ENCODE measurements at places on chromosomes 4 and X.

- no peak for DNase-seq
Observed at GRCh38 chrX:70437921-70438665, 6.5 kb upstream of the DLG3 start.

GRCh38 chrX:103726477-103726876, 15.8 kb downstream of the TMEM31 start:
- DNase-seq, result no peak

DNA sequence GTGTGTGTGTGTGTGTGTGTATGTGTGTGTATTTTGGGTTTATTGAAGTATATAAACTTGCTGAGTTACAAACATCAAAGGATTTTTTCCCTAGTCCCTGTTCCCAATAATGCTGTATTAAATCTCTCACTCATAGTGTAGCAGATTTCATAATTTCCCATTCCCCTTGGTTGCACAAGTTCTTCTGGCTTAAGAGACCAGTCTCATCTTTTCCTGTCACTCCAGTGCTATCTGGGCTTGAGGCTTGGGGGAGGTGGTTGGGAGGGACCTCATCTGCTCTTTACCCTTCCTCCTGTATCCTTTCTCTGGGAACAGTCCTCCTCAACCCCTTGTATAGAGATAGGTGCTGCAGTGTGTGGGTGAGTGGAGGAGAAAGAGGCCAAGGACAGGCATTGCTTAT, 285.4 kb upstream of the BOD1L1 start:
- DNase-seq, result no peak

DNA sequence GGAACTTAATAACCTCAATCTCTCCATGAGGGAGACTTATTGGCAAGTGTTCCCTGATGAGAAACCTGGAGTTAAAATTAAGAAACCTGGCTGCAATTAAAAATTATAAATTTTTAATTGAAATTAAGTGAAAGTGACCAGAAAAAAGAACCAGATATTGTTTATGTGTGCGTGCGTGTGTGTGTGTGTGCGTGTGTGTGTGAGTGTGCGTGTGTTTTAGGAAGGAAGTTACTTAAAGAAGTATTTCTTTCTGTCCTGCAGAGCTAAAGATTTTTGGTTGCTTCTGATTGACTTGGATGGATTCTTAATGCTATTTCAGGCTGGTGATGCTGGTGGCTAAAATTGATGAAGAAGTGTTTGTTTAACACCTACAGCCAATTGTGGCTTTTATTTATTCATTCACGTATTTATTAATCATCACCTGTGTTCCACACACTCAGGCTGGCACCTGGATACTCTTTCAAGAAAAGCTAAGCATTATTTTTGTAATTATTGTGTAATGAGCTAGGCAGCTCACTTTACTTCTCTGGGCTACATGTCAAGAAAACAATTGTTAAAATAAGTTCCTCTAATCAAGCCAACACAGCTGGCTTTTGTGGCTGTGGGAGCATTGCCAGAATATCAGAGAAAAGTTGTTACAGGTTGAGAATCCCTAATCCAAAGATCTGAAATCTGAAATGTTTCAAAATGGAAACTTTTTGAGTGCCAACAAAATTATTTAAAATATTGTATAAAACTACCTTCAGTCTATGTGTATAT, 68.5 kb downstream of the CEP44 start:
- DNase-seq, result no peak

DNA sequence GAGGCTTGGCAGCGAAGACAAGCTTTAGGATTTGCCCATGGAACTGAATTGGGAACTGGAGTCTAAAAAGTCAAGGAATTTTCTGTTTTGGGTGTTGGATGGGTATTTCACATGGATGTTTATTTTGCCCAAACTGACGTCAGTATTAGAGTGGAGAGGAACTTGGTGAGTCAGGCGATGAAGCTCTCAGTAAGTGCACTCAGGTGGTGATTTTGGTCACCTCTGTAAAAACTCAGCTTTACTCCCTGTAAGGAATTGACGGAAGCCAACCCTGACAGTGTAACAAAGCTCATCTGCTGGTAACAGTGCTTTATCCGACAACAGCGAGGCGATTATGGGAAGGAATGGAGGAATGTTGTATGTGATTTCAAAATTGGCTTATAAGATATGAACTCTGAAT, 77.0 kb upstream of the PGRMC2 start:
- DNase-seq, result no peak

DNA sequence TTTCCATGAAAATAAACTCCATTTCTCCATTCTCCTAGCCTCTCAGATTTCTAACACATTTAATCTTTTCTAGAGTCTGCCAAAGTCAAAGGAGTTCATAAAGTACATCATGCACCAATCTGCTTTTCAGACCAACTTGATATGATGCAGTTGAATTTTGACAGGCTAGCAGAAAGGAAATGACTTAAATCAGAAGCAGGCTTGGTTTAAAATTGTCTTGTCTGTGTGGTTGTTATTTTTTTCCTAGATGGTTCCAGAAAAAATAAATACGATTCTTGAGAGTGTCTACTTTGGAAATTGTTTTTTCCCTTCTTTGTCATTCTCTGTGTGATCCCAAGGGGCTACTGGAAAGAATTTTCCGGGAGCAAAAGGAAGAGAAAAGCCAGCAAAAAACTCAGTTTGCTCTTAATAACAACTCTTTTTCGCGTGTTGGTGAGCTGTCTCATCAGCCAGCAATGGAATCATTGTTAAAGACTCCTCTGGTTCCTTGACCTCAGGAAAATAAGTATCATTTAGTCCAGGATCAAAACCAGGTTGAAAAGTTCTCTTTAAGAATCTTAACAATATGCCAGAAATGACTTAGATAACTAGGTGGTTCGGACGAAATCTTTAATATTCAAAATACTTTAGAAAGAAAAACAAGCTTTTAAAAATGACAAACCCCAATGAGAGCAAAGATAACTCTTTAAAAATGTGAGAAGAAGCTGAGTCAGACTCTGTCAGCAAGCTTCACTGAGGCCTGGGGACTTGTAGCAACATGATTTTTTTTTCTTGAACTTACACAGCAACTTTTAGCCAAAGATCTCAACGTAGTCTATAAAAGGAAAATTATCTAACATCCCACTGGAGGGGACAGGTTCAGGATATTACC, 49.7 kb upstream of the GAB1 start:
- DNase-seq, result no peak

DNA sequence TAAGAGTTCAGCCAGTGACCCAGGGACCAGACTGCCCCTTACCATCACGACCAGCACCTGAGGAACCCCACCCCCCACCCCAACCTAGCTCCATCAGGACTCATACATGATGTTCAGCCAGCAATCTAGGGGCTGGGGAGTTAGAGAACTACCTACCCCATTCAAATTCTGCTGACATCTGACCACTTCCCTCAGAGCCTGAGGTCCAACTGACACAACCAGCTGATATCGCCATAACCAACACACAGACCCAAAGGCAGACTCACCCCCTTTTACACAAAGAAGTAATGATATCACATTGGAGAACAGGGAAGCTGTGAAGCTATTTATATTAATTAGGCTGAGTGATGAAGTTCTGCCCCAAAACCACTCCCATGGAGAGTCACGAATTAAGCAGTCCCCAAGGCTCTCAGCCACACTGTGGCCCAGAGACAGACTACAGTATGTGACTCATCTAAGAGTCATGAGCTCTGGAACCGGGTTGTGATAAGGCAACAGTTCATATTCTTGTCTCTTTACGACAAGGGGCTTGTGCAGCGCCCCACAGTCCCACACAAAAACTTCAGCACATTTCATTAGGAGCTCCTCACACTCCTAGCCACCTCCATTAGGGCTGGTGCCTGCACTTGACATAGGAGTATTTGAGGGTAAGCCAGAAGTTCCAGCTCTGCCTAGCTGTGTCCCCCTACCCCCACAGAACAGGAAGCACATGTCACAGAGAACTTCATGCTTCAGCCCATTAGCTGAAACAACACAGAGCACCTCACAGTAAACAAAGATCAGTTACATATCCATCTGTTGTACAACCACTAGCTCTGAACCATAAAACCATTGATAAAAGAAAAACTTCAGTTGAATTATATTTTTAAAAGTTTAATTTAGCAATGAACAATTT, 184.7 kb upstream of the ZCCHC13 start:
- no peak for DNase-seq

DNA sequence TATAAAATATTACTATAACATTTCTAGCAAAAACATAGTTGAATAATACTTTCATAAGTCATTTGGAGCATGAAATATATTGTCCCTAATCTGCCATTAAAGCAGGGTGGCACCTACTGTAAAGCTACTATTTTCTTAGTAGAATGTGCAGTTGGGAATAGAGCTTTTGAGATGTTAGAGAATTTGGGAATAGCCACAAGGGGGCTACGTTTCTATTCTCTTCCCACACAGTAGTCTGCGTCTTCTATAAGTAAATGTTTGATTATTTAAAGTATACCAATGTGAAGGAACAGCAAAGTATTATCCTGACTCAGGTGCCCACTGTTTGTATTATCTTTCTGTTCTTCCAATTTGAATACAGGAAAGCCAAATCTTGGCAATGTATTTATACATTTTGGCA, 323.2 kb upstream of the GIMD1 start:
- DNase-seq, result no peak

DNA sequence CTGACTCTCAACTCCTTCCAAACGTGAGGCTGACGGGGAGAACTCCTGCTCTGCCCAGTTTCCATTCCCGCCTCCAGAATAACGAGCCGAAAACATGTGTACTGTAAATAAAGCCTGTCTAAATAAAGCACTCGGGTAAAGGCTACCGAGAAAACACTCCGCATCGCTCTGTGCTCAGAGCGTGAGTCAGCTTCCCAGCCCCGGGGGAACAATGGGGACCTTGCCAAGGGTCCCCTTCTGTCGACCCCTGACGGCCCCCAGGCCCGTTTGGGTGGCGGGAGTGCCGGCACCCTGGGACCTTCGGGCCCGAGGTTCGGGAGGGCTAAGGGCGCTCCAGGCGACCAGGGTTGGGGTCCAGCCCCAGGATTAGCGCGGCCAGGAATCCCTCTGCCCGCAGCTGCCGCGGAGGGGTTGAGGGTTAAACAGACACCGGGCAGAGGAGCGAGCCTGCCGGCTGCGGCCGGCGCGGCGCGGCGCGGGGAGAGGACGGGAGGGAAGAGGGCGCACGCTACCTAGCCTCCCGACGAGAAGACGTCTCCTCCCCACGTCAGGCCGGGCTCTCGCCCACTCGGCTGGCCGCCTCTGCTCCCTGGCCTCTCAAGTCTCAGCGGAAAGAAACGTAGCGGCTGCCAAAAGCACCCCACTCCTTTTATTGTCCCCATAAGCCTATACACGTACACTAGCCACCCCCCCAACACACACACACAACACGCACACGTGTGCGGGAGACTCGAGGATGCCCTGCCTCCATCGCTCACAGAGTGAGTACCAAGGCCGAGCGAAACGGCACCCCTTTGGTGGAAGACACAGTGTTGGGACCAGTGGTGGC, 85.5 kb downstream of the BCOR start:
- no peak for DNase-seq

DNA sequence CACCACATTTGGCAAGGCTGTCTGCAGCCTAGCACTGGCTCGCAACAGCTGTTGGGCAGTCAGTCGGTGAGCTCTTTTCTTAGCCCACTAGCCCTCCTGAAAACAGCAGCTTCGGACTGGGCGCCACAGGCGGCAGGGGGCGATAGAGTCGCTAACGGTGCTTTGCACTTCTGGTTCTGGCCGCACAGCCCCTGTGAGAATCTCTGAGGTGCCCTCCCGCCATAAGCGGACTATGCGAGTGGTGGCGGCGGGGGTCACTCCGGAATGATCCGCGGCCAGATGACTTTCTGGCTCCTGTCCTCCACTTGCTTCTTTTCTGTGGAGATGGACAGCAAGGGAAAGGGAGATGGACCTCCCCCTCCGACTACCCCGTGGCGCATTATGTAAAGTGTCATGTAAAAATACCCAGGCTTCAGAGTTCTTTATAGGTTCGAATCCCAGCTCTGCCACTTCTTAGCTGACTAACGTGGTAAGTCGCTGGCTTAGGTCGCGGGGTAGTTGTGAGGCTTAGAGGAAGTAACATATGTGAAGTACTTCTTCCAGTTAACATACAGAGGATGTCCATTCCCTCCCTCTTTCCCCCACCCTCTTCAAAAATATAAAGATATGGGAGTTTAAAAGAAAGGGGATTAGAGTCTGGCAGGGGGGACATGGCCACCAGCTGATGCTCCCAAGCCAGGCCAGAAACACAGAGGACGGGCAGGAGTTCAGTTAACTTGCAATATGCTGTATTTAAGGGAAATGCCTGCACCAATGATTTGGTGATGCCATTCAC, 11.0 kb downstream of the ARHGAP36 start:
- DNase-seq, result no peak

- DNase-seq, result no peak
Observed at GRCh38 chr4:88441696-88442095, 15.2 kb upstream of the HERC5 start.

- peak; percentile 74 for DNase-seq
Observed at GRCh38 chr4:16001484-16001858, 38.5 kb upstream of the FGFBP2 start.

DNA sequence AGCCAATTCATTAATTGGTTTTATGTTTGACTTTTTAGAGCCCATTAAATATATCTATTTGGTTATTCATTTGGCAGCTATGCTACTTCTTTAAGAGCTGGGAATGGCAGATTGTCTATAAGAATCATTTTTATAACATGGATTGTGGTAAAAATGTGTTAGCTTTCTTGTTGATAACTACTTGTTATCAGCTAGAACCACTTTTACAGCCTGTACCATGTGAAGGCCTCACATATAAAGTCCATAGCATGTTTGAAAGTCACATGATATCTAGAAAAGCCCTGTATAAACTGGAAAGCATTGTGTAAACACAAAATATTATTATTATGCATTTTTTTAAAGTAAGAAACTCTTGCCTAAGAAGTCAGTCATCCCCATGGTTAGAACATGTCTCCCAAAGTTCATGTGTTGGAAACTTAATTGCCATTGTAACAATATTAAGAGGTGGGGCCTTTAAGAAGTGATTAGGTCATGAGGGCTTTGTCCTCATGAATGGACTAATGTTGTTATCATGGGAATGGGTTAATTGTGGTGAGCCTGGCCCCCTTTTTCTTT, 110.9 kb upstream of the BMP2K start:
- no peak for DNase-seq

GRCh38 chrX:9503261-9503660, 38.4 kb downstream of the TBL1X start:
- no peak for DNase-seq

DNA sequence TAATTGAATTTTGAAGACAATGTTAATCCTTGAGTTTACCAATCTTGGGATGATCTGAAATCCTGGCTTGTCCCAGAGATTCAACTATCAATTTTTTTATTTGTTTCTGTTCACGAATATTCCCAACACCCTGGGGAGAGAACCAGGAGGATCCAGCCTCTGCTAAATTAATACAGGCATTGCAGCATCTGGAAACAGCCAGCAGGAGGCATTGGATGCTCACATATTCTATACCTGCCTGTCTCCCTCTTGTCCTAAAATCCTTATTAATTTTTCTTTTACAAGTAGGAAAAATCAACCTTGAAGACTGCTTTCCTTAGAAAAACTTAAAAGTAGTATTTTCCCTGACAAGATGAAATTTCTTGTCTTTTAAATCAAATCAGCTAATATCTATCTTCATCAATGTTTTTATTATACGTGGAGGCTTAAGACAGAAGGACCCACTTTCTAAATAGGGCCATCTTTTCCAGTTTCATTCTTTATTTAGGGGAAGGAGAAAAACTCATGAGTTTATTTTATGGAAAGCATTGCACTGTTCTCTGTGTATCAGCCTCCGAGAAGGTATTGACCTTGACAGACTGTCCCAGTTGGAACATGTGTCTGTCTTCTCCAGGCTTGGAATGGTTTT, 102.4 kb downstream of the CLNK start:
- DNase-seq, result peak; percentile 25

GRCh38 chr4:182842104-182842600, 75.0 kb downstream of the DCTD start:
- DNase-seq, result peak; percentile 71
